ENCODE measurements at places on chromosomes 16 and 17.

DNA sequence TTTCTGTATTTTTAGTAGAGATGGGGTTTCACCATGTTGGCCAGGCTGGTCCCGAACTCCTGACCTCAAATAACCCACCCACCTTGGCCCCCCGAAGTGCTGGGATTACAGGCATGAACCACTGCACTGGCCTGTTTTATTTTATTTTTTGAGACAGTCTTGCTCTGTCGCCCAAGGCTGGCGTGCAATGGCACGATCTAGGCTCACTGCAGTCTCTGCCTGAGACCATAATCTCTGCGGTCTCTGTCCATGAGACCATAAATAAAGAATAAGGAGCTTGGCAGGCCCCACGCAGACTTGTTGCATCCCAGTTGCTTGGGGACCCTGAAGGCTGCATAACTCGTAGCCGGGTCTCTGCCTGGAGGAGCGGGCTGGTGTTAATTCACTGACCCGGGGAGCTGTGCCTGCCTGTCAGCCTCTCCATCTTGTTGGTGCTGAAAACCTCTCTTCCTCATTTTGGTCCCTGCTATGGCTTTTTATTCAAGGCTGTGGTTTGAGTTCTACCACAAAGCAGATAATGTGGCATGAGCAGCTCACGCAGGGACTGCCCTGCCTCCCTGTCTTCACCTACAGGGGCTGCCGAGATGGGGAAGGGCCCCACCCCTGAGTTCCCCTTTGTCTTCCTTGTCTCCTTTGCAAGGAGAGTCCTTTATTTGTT lies 82.1 kb downstream of the MSI2 start:
- no peak for DNase-seq

GRCh38 chr17:48137656-48138055 lies 30.1 kb downstream of the SNX11 start:
- DNase-seq, result no peak

- no peak for DNase-seq
These were observed 36.8 kb downstream of the CBFA2T3 start for GRCh38 chr16:88939972-88940861.

DNA sequence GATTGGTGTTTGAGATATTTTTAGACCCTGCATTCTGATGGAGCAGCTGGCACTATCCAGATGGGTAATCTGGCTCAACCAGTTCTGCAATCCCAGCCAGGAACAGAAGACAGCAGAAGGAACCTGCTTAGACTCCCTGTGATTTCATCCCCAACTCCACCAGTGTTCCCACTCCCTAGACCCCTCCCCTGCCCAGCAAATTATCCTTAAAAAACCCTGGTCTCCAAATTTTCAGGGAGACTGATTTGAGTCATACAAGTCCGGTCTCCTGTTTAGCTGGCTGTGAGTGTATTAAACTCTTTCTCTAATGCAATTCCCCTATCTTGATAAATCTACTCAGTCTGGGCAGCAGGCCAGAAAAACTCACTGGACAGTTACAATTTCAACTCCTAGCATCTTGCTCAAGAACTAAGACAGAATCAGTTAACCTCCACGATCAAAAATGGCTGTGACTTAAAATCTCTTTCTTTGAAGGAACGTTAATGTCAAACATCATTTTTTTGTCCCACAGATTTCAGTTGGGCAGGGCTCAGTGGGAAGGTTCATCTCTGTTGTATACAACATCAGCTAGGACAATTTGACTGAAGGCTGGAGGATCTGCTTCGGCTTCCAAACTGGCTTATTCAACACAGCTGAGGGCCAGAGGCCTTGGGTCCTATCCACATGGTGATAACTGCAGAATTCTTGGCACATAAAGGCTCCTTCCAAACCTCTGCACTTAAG lies 4.9 kb upstream of the RBL2 start:
- DNase-seq, result no peak

- DNase-seq, result no peak
These were observed 4.8 kb upstream of the UTS2R start for GRCh38 chr17:82366749-82367148.

DNA sequence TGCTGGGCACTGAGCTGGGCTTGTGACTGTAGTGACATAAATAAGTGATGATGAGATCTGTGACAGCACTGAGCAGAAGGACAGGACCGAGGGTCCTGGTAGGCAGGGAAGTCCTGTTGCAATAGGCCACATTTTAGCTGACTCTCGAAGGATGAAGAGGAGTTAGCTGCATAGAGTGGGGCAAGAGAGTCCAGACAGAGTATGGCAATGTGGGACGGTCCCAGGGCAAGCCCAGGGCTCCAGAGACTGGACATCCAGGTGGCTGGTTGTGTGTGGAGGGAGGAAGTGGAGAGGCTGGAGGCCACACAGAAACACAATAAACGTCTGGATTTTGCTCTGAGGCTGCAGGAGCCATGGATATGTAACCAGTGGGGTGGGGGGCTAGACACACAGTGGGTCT lies 64.5 kb upstream of the ZNF423 start:
- DNase-seq, result no peak

Data from stimulated activated CD4-positive, alpha-beta T cell treated with anti-CD3 and anti-CD28 coated beads, Interleukin-2, amount 100 ng/mL, for 48 hours (primary cell).